ENCODE measurements at places on chromosomes 4 and X. TPM values are rescaled to one million over a fixed set of nuclear protein-coding genes. Genes with fewer than 3 reads are reported as not detected.
A peak's percentile ranks its signal among the peaks of the same experiment; 100 is the strongest.

DNA sequence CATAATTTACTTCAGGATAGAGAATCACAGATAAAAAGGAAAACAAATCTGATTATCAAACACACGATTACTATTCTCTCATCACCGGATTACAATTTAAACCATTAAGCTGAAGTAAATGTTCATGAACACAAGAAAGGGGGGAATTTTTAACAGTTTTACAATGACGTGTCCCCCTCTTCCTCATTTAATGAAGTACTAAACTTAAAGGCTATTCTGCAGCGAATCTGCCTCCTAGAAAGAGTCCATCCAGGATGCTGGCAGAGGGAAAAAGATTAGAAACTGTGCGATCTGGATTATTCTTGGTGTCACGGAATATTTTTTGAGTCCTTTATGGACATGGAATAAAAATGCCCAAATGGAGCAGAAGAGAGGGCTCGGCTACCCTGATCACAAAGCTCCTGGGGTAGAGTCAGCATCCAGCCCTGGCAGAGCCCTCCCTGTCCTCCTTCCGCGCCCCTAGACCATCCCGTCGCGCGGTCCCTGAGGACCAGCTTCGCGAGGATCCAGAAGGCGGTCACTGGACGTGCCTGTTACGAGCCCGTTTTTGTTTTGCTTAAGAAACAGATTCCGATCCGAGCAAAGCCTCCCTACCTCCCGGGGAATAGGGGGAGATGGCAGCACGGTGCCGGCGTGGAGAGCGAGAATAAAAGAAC is 1.2 kb downstream of the ELF2 start:
- H3K27me3 ChIP-seq = no peaks in the 10 kb centered on the region
- no peaks in the 10 kb centered on the region for H3K36me3 ChIP-seq
- no peak for DNase-seq
- H3K27ac ChIP-seq = peak overlapping the region; percentile 98
- H3K4me3 ChIP-seq = peak overlapping the region; percentile 98

DNA sequence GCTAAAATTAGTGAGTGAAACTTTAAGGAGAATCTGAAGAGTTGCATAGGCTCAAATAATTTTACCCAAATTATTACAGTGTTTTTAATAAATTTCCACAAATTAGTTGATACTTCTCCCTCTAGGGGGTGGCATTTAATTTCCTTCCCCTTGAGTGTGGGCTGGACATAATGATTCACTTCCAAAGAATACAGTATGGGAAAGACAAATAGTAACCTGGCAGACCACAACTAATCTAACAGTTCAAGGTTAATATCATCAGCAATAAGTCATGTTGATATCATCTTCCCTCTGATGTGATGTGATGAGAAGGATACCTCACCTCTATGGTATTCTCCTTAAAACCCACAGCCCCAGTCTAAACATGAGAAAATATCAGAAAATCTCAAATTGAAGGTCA is 15.5 kb downstream of the PFKFB1 start:
- H3K4me1 ChIP-seq = no peaks in the 10 kb centered on the region
- H3K27me3 ChIP-seq = no peaks in the 10 kb centered on the region
- DNase-seq = no peak
- H3K4me3 ChIP-seq = no peak overlapping the region
- no peaks in the 10 kb centered on the region for H3K36me3 ChIP-seq
- no peak overlapping the region for H3K27ac ChIP-seq

DNA sequence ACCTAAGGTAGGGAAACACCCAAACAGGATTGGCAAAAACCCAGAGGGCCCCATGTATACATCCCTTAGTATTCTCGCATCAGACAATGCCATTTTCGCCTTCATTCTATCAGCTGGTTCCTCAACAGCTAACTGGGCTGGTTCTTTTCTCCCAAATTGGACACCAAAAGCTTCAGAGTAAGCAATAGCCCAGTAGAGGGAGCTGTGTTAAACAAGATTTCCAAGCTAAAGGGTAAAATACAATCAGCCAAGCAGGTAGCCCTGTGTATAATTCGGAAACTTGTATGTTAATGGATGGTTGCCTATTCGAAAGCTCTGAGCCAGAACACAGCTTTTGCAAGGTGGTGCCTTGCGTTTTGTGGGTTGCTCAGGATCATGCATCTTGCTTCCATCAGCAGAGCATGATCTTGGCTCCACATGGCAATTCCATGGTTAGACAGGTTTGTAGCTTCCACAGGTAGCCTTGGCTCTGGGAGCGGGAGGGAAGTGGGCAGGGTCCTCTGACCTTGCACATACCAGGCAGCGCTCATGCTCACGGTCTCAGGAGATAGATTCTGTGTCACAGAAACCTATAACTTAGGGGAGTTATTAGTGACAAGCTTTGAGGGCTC is 115.2 kb upstream of the LNX1 start:
- no peaks in the 10 kb centered on the region for H3K36me3 ChIP-seq
- no peak overlapping the region for H3K4me3 ChIP-seq
- DNase-seq = peak; percentile 15

GRCh38 chrX:47311932-47312774 is 58.2 kb upstream of the ZNF157 start:
- H3K4me3 ChIP-seq = no peak overlapping the region
- H3K36me3 ChIP-seq = no peaks in the 10 kb centered on the region
- DNase-seq = peak; percentile 43
- no peak overlapping the region for H3K27ac ChIP-seq

DNA sequence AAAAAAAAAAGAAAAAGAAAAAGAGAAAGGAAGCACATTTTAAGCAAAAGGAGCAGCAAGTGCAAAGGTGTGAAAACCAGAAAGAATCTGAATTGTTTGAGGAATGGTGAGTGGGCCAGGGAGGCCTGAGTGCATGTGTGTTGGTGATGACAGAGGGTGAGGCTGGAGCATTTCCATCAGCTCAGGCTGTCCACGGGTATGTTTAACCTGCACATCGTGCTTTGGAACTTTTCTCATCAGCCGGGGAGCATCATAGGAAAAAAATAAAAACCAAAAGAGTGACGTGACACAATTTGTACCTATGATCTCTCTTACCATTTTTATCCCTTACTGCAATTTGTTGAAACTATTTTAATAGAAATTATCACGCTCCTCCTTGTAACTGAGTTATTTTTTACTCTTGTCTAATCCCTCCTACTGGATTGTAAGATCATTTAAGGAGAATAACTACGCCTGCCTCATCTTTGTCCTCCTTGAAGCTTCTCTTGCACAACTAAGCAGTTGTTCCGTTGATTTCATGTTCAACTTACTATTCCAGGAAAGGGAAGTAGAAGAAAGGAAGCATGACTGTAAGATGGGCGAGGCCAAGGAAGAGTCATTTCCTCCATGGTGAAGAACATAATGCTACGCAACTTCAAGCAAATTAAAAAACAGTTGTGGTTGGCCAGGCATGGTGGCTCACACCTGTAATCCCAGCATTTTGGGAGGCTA is 7.0 kb downstream of the PALLD start:
- no peak overlapping the region for H3K27ac ChIP-seq
- no peak overlapping the region for H3K4me3 ChIP-seq
- H3K27me3 ChIP-seq = no peaks in the 10 kb centered on the region
- no peak for DNase-seq
- H3K36me3 ChIP-seq = no peaks in the 10 kb centered on the region

The PAGE4 gene
- 6.4 TPM for polyA plus RNA-seq

DNA sequence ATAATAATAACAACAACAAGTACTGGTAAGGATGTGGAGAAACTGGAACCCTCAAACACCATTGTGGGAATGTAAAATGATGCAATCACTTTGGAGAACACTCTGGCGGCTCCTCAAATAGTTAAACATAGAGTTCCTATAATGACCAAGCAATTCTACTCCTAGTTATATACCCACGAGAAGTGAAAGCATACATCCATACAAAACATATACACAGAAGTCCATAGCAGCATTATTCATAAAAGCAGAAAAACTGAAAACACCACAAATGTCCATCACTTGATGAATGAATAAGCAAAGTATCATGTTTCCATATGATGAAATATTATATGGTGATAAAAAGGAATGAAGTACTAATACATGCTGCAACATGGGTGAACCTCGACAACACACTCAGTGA is 116.7 kb downstream of the AMELX start:
- no peaks in the 10 kb centered on the region for H3K27me3 ChIP-seq
- no peak overlapping the region for H3K4me3 ChIP-seq
- peaks cover 12% of the 10 kb centered on the region for H3K36me3 ChIP-seq

DNA sequence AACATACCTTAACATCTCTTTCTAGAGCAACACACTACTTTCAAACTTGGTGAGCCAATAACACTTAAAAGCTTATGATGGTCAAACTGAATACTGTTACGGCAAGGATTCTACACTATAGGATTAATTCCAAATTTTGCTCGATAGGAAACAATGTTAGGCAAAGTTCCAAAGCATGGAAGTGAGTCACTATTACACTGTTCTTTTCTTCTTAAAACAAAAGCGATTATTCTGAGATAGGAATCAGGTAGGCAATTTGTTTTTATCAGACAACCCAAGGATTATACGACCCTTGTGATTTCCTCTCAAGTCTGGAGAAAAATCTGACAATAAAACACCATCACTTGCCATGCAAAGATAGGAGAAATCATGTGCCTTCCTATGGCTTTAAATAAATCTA is 81.5 kb downstream of the HUWE1 start:
- H3K27ac ChIP-seq = no peak overlapping the region
- no peak overlapping the region for H3K4me3 ChIP-seq
- H3K4me1 ChIP-seq = no peaks in the 10 kb centered on the region
